ENCODE measurements at places on chromosomes 6 and 20. TPM values are rescaled to one million over a fixed set of nuclear protein-coding genes. Genes with fewer than 3 reads are reported as not detected.

DNA sequence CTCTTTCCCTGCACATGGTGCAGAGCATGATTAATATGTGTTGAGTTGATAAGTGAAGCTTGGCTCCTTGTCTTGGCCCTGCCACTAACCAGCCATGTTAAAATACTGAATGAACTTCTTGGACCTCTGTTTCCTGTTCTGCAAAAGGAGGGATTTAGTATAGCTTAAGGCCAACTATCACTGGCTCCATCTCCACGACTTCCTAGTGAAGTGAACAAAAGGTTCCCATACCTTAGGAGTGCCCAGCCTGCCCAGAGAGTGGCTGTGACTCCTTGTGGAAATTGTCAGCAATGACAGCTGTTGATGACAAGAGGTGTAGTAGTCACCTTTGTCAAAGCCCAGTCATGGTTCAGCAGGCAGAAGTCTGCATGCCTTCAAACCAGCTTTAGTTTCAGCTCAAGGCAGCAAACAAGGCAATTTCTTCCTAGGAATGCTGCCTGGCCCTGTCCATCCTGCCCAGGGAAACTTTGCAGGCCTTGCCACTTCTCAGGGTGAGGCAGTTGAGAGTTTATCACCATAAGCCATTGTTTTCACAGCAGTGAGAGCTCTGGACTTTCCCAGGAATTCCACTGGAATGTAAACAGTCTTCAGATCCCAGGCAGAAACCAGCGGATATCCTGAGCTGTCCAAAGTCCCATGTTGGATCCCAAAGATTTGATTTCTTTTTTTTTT, 169.7 kb upstream of the TNFAIP3 start:
- DNase-seq = no peak

DNA sequence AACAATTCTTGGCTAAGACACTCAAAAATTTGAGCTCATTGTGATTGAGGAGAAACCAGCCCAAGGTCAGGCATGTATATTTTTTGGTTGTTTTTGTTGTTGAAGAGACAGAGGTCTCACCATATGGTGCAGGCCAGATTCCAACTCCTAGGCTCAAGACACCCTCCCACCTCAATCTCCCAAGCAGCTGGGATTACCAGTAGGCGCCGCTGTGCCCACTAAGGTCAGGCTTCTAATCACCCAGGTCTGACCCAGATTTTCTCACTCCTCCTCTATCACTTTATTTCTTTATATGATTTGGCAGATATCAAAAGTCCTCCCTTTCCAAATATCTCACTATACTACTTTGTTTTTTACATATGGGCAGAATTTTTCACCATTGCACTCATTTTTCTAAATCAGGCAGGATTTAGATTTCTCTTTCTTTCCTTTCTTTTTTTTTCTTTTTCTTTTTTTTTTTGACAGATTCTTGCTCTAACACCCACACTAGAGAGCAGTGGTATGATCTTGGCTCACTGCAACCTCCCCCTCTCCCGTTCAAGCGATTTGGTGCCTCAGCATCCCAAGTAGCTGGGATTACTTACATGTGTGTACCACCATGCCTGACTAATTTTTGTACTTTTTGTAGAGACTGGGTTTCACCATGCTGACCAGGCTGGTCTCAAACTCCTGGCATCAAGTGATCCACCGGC, 1.7 kb upstream of the C6orf141 start:
- DNase-seq = no peak

- no peak for DNase-seq
Measured at GRCh38 chr6:42522036-42522435, 41.8 kb upstream of the UBR2 start.

DNA sequence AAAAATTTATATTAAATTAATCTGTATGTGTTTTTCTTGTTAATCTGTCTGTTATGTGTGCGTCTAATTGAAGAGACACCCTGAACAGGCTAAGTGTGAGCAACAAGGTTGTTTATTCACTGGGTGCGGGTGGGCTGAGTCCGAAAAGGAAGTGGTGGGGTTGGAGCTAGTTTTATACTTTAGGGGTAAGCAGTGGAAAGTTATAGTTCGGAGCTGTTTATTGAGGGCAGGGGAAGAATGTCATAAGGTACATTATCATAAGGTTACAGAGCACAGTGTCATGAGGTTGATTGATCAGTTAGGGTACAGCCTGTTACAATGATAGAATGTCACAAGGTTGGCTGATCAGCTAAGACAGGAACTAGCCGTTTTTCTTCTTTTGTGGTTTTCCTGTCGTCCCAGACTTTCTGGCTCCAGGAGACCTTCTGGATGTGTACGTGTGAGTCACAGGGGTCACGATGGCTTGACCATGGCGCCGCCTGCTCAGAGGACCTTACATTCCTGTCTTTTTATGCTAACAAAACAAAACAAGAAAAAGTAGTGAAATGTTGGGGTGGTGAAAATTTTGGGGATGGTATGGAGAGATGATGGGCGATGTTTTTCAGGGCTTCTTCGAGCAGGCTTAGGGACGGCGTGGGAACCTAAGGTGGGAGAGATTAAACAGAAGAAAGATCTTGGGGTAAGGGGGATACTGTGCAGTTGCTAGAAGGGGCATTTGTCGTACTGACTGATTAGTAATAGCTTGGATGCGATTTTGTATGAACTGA, 754.0 kb upstream of the ADGRB3 start:
- DNase-seq = no peak

F13A1 gene
- total RNA-seq = 2.7 TPM

- no peak for DNase-seq
Measured at GRCh38 chr6:36135053-36135731, 4.9 kb downstream of the MAPK13 start.

GRCh38 chr20:21517566-21518277, 3.9 kb upstream of the NKX2-2 start:
- no peak for DNase-seq
